Activated naive CD4-positive, alpha-beta T cell (primary cell): ENCODE measurements at places on chromosomes 6 and 20.

- DNase-seq: peak; percentile 4
These were observed 146.4 kb downstream of the AKAP7 start for GRCh38 chr6:131281471-131282270.

DNA sequence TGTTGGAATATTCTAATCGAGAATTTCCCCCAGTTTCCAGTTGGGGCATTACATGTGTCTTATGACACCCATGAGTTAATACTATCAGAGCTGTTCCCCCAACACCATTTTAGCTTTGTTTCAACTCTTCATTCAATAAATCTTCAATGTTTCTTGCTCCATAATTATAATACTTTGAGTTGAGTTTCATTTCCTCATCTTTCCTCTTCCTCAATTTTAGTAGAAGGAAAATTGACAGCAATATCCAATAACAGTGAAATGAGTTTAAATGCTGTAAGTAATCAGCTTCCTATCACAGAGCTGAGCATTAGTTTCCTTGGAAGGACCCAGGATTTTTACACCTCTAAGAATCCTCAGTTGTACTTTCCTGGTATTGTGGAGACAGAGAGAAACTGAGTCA is 1.0 kb upstream of the STMND1 start:
- no peak for DNase-seq

DNA sequence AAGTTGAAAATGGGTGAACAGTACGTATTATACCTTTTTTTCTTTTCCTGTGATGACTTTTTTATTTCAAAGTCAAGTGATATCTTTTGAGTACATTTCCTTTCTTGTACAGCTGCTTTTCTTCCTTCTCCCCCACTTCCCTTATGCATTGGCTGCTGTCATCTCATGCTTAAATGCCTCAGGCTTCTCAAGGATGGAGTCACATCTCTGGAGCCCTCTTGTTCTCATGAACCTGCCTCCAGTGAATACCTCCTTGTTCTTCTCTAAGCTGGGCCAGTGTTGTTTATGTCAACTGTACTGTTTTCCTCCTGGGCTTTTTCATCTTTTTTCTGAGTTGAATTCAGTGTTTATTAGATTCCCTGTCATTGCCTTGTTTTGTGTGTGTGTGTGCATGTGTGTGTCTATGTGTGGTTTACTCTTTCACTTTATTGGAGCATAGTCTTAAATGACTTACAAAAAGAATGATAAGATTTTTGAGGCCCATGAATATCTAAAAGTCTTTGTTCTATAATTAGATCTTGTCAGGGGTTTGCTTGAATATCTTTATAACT is 23.6 kb downstream of the STXBP5 start:
- no peak for DNase-seq

DNA sequence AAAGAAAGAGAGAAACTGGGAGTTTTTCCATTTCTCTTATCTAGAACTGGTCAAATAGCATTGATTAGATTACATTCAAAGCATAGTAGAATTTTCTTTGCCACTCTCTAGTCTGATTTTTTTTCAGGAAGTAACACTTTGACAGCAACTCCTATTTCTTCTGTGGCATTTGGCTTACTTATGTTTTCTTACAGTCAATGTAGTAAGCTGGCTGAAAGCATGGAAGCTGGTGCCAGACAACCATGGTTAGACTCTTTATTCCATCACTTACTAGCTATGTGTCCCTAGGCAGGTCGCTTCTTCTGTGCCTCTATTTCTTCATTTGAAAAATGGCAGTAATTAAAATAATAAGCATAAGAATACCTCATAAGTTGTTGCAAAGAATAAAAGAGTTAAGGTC is 54.2 kb upstream of the OPRM1 start:
- no peak for DNase-seq

DNA sequence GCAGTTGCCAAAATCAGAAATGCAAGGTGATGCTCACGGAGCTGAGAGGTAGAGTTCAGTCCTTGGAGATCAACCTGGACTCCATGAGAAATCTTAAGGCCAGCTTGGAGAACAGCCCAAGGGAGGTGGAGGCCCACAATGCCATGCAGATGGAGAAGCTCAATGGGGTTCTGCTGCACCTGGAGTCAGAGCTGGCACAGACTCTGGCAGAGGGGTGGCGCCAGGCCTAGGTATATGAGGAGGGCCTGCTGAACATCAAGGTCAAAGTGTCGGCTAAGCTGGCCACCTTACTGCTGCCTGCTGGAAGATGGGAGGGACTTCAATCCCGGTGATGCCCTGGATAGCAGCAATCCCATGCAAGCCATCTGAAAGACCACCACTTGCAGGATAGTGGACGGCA is 23.9 kb upstream of the FUT9 start:
- DNase-seq: no peak
